ENCODE measurements at places on chromosomes 5 and 9. TPM values are rescaled to one million over a fixed set of nuclear protein-coding genes. Genes with fewer than 3 reads are reported as not detected.

Gene STRBP
- 11.5 TPM for total RNA-seq

Gene BARX1
- not detected for total RNA-seq

Gene ACOT12
- not detected for total RNA-seq

Gene PLAC8L1
- total RNA-seq = not detected

Gene KDM3B
- 49.0 TPM for total RNA-seq

Gene CDH12
- 71.9 TPM for total RNA-seq

Gene MVB12B
- 1.4 TPM for total RNA-seq

Gene FBP2
- 0.41 TPM for total RNA-seq

Gene OR1Q1
- total RNA-seq = not detected

Gene SLC12A7
- total RNA-seq = 8.8 TPM

Gene NAIP
- 0.49 TPM for total RNA-seq

Gene ELOVL7
- 10.4 TPM for total RNA-seq

Gene TMC1
- not detected for total RNA-seq

Gene PLCXD3
- total RNA-seq = 0.02 TPM

Gene AK1
- 45.7 TPM for total RNA-seq

Gene SLC6A3
- not detected for total RNA-seq

Gene SPINK1
- total RNA-seq = not detected

Gene CDH18
- total RNA-seq = 3.2 TPM

Gene CDH9
- not detected for total RNA-seq

Gene SLC4A9
- total RNA-seq = not detected

Gene TPPP
- 0.85 TPM for total RNA-seq

Gene AFAP1L1
- 2.0 TPM for total RNA-seq

Gene DNAH5
- 1.5 TPM for total RNA-seq

Gene GTF2H2
- total RNA-seq = 29.2 TPM

Gene SOWAHA
- total RNA-seq = not detected

Gene N4BP3
- total RNA-seq = 0.25 TPM

Gene PCDHB8
- 12.7 TPM for total RNA-seq

Gene IPO11
- total RNA-seq = 24.7 TPM

Gene SURF4
- 220 TPM for total RNA-seq

Gene PCDHB9
- total RNA-seq = 11.9 TPM

Gene RHOBTB3
- total RNA-seq = 134 TPM

Gene AIF1L
- 3.3 TPM for total RNA-seq

Gene CNTNAP3
- 12.8 TPM for total RNA-seq

Data from H4 (cell line).